ENCODE measurements at places on chromosomes 5 and 9.

DNA sequence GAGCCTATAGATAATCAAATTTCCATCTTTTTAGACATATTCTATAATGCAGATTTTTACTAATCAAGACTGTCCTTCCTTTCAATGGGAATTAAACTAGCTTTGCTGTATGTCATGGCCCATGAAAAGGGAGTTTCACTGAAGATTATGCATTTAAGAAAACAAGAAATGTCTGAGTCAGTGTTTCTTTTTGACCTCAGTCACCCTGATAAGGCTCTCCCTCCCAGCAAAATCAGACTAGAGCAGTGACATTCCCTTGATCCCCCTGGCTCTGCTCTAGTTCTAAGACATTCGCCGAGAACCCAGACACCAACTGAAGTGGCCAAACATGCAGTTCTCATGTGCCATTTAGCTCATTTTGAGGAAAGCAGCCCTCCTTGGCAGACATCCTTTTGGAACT, 442.0 kb downstream of the ACTL7B start:
- no peak for DNase-seq

DNA sequence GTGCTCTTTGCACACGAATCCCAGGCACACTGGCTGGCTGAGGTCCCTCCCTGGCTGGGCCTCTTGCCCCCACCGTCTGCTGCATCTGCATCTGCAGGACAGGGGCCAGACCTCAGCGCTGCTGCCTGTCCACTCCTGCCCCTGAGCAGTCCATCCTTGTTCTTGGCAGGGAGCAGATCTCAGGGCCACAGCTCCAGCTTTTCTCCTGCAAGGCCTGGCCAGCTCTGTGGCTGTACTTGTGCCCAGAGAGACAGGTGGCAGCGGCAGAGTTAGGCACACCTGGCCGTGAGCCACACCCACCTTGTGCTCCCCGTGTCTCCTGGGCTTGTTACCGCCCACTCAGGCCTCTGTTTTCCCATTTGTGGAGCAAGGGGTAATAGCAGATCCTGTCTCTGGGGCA, 13.9 kb downstream of the NEK6 start:
- DNase-seq: no peak

DNA sequence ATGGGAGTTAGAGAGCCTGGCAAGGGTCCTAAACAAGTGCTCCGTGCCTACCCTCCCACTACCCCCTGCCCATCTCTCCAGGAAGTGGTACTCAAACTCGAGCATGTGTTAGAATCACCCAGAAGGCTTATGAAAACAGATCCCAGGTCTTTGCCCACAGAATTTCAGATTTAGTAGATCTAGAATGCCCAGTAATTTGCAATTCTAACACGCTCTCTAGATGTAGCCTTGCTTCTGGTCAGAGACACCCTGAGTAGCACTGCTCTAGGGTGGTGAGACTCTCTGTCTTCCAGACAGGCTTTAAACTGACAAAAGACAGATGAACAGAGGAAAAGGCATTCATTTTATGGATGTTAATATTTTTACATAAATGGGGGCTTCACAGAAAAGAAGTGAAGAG, 20.7 kb upstream of the ERMP1 start:
- no peak for DNase-seq

DNA sequence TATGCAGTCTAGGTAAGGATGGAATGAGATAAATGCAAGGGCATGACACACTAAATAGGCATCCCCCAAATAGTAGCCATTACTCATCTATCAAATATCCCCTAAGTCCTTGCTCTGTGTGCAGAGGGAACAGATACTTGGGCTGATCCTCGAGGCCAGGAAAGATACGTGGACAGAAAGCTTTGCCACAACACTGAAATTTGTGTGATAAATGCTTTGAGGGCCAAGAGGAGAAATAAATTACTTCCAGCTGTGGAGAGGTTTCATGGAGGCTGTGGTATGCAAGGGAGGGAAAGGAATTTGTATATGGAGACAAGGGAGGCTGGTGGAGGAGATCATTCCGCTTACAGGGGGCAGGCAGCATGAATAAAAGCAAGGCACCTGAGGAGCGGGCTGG, 18.5 kb downstream of the ATOX1 start:
- DNase-seq: no peak

DNA sequence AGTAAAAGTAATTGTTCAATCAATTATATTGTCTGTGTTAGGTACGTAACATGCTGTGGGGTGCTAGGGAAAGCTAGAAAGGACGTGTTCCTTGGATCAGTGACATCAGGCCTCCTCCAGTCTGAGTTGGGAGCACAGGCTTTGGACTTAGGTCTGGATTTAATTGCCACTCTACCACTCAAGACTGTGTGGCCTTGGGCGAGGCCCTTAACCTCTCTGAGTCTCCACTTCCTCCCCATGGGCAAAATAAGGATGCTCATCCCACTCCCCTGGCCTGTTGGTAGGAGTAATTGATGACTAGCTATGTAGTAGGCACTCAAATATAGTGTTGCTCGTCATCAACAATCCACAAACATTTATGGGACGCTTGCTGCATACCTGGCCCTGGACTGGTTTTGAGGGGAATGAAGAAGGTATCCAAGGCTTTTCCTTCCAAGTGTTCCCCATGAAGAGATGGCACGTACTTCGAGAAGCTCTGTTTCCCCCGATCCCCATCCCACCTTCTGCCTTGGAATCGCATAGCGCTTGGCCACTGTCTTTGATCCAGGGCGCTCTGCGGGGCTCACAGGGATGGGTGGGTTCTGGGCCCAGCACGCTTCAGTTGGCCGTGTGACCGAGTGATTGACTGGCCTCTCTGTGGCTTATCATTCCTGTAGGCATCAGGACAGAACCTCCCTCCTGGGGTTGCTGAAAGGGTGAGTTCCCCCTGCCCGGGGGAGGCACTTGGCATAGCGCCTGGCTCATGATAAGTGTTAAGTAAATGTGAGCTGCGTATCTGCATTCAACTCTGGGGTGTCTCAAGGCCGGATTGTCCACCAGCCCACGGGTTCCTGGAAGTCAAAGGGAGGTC, 8.1 kb downstream of the FGF18 start:
- no peak for DNase-seq

DNA sequence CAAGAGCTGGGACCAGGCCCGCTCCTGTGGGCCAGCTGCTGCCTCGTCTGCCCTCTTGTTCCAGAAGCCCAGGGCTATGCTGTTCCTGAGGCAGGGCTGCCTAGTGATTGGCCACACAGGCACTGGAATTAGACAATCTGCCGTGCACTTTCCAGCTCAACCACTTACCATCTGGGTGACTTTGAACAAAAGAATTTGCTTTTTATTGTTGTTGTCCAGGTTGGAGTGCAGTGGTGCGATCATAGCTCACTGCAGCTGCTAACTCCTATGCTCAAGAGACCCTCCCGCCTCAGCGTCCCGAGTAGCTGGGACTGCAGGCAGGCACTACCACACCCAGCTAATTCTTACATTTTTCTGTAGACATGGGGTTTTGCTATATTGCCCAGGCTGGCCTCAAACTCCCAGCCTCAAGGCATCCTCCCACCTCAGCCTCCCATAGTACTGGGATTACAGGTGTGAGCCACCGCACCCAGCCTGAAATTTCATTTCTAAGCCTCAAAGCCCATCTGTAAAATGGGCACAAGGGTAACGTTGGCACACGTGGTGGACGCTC, 1.2 kb upstream of the NEK6 start:
- DNase-seq: no peak

- DNase-seq: no peak
These were observed 33.5 kb downstream of the ANXA2R start for GRCh38 chr5:43006424-43007202.

DNA sequence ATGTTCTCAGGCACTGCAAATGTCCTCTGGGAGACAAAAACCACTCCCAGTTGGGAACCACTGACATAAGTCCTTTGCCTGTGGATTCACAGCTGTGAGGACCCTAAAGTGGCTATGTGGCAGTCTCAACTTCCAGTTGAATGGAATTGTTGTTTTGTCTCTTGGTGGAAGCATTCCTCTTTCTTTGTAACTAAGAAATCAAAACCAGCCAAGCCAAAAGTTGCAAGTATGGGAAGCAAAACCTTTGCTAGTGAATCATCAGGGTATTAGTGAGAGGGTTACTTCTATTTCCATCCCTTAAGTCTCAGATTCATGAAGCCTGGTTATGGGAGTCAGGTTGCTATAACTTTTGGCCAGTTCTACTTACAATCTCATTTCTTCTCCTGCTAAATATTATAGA, 49.8 kb upstream of the RPS23 start:
- no peak for DNase-seq

GRCh38 chr9:11064909-11065308, 452.1 kb upstream of the PTPRD start:
- no peak for DNase-seq

GRCh38 chr5:41447650-41448510, 62.5 kb downstream of the PLCXD3 start:
- no peak for DNase-seq

GRCh38 chr5:30194595-30194994, 998.9 kb upstream of the CDH6 start:
- no peak for DNase-seq

DNA sequence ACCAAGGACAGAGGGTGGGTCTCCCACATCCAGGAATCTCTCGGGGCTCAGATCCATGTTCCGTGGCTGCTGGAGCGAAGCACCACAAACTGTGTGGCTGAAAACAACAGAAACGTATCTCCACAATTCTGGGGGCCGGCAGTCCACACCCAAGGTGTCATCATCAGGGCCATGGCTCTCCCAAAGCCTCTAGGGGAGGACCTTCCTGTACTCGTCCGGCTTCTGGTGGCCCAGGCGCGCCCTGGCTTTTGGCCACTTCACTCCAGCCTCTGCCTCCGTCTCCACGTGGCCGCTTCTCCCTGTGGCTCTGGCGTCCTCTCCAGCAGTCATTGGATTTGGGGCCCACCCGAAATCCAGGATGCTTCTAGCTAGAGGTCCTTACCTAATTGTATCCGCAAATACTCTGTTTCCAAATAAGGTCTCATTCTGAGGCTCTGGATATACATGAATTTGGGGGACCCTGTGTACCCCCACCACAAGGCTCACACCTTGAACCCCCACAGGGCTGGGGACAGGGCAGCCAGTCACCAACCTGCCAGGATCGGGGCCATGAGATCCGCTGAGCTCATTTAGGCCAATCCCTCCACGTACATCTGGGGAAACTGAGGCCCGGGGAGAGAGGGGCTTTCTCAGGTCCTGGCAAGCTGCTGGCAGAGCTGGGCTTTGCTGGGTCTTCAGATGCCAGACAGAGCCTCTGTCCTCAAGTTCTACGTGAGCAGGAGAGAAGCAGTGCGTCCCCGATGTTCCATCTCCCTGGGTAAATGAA, 158.2 kb downstream of the OLFM1 start:
- no peak for DNase-seq

GRCh38 chr5:180423598-180423997, 70.5 kb upstream of the GFPT2 start:
- no peak for DNase-seq

DNA sequence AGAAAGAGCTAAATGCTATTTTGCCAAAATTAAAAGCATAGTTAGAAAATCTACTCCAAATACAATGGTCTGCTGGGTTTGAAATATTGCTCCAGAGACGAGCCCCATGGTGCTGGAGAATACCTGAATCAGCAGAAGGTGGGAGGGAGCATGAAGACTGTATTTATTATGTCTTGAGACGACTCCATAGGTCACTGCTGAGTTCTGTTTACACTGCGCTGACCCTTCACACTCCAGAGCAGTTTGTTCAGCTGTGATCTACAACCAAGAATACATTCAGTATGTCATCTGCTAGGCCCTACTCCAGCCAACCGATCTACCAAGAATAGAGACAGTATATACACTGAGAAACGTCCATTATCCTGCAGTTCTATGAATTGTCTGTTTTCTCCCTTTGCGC, 150.5 kb downstream of the TLE1 start:
- no peak for DNase-seq

DNA sequence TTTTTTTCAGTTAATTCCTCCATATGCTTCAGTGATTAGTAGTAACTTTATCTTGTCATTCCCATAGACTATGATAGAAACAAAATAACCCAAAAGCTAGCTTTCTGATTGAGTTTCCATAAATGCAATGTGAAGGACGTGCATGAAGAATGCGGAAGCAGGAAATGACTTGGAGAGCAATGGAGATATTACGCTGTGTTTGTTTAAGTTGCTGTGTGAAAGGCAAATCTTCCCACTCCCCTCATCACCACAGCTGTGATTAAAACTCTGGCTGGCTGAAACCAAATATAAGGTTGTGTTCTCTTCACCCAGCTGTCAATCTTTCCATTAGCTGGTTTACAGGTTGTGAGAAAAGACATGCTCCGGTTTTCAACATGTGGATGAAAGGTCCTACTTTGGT, 83.9 kb downstream of the NR2F1-AS1 start:
- no peak for DNase-seq

DNA sequence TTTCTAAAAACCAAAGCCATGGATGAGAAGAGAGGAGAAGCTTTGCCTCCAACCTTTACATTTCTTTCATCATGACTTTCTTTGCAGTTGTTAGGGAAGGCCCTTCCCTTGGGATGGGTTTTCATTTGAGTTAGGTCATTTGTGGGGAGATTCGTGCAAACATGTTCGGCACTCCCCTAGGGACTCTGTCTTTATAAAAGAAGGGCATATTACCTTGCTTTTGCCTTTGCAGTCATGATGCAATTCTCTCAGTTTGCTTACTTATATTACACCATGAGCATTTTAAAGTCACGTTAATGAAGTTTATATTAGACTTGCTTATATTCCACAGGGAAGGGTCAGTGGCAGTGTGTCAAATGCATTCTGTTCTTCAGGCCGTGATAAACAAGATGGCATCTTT, 289.3 kb upstream of the WWC1 start:
- no peak for DNase-seq

DNA sequence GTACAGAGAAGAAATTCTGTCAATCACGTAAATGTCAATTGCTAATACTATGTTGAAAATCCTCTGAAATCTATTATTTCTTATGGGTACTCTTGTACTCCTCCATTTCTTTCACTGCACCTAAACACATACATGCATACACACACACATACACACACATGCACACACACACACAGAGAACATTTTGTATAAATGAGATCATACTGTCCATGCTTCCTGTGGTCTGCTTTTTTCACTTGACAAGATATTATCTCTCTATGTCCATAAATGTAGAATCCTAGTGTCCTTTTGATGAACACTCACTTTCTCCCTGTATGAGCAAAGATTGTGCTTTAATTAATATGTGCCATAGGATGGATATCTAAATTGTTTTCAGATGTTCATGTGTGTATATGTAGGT, 32.7 kb upstream of the TLR4 start:
- DNase-seq: no peak

- DNase-seq: no peak
These were observed 306.1 kb downstream of the KIAA0825 start for GRCh38 chr5:94312298-94312697.

- DNase-seq: no peak
These were observed 144.6 kb downstream of the ACER2 start for GRCh38 chr9:19553441-19553840.

- DNase-seq: peak; percentile 17
These were observed 185.3 kb downstream of the MAPKAP1 start for GRCh38 chr9:125521462-125522327.

DNA sequence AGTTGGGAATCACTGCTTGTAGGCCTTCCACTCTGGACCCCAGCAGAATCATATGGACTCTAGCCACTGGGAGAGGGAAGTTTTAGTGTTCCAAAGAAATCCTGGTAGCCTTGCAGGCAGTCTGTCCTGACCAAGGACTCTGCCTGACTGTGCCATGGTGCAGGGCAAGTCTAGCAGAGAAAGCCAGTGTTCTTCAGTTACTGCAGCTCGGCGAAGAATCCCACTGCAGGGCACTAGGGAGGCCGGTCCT, 20.3 kb upstream of the MATR3 start:
- no peak for DNase-seq

GRCh38 chr5:163436515-163436914, 880 bp upstream of the CCNG1 start:
- DNase-seq: no peak

GRCh38 chr5:34734326-34734725, 78.2 kb downstream of the RAI14 start:
- no peak for DNase-seq

- DNase-seq: no peak
These were observed 267.5 kb downstream of the GABRB2 start for GRCh38 chr5:161278739-161279660.

Data from stimulated activated CD4-positive, alpha-beta T cell treated with anti-CD3 and anti-CD28 coated beads, Interleukin-4, amount 100 ng/mL, for 4 hours (primary cell).